ENCODE measurements at places on chromosomes 5 and 9.

DNA sequence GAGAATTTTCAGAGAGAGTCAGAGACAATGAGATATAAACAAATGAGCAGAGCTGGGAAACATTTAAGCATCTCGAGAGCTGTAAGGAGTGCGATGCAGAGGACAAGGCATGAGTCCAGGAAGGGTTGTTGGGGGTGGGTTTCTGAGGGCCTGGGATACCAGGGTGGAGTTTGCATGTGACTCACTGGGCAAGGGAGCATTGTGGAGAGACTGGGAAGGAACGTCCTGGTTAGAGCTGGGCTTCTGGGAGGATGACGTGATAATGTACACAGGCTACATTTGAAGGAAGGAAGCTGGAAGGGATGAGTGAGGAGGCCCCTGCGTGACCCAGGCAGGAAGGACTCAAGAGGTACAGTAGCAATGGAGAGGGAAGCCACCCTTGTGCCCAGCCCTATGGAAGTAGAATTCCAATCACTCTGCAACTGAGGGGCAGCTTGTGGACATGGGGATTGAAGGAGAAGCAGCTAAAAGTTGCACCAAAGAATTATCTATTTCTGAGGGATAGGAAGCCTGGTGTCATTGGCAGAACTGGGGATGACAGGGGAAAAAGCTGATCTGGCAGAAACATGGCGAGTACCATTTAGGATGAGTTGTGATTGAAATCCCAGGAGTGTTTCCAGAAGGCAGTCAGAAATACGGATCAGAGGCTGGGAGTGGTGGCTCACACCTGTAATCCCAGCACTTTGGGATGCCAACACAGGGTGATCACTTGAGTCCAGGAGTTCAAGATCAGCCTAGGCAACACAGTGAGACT, 59.3 kb upstream of the AFAP1L1 start:
- DNase-seq: no peak

- DNase-seq: no peak
Measured at GRCh38 chr5:125036494-125036893, 290.1 kb upstream of the ZNF608 start.

GRCh38 chr5:62587737-62588136, 9.1 kb downstream of the LRRC70 start:
- DNase-seq: no peak

DNA sequence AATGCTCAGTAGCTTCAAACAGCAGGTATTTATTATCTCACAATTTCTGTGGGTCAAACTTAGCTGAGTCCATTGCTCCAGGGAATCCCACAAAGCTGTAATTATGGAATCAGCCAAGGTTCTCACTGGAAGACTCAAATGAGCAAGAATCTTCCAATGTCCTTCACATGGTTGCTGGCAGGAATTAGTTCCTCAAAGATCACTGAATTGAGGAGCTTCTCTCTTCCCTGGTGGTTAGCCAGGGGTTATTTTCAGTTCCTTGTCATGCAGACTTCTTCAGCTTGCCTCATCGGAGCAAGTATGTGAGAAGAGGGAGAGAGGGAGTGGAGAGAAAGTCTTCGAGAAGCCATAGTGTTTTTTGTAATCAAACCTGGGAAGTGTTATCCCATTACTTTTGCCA, 2331.9 kb downstream of the MAT2B start:
- DNase-seq: no peak

DNA sequence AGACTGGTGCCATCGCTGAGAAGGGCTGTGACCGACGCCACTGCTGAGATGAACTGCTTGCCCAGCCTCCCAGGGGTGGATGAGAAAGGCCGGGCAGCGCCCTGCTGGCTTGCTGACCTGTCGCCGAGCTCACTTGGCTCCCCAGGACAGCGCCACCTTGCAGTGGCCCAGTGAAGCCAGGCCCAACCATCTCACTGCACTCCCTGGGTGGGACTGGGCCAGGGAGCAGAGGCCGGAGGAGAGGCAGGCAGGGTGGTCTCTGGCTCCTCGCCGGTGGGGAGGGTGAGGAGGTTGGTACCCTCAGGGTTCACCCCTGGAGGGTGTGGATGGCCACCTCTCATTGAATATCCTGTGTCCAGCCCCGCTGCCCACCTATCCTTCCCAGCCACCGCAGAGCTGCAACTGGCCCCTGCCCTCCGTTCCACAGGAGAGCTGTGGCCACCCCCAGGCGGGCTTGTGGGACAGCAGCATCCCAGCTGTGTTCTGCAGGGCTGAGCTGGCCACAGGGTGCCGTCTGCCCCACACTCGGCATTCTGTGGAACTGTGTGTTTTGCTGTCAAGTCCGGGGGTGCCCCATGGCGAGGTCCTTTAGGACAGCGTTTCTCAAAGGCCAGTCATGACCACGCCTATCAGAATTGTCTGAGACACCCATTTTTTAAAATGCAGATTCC, 41.0 kb upstream of the FCN2 start:
- DNase-seq: no peak

GRCh38 chr5:128538000-128538249, at the start of gene FBN2:
Gene FBN2, minus strand, starts transcription at chr5:128538245. Its CDS starts 642 bp downstream, at chr5:128537603.
- no peak for DNase-seq

- DNase-seq: no peak
Measured at GRCh38 chr5:168427224-168427623, 59.0 kb upstream of the RARS1 start.

DNA sequence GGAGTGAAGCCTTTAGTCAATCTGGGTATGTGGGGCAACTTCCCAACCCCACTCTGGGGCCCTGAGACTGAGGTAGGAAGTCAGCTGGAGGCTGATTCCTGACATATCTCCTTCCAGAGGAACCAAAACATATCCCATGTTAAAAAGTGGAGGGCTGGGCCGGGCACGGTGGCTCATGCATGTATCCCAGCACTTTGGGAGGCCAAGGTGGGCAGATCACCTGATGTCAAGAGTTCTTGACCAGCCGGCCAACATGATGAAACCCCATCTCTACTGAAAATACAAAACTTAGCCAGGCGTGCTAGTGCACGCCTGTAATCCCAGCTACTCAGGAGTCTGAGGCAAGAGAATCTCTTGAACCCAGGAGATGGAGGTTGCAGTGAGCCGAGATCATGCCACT, 44.0 kb downstream of the CXXC5 start:
- no peak for DNase-seq

GRCh38 chr9:72185561-72185960, 36.3 kb downstream of the GDA start:
- DNase-seq: no peak

- DNase-seq: no peak
Measured at GRCh38 chr9:109488351-109488750, 9.8 kb downstream of the PTPN3 start.

- no peak for DNase-seq
Measured at GRCh38 chr9:99299211-99300102, 77.4 kb downstream of the SEC61B start.

- DNase-seq: no peak
Measured at GRCh38 chr5:138949988-138950387, 74.9 kb upstream of the LRRTM2 start.

DNA sequence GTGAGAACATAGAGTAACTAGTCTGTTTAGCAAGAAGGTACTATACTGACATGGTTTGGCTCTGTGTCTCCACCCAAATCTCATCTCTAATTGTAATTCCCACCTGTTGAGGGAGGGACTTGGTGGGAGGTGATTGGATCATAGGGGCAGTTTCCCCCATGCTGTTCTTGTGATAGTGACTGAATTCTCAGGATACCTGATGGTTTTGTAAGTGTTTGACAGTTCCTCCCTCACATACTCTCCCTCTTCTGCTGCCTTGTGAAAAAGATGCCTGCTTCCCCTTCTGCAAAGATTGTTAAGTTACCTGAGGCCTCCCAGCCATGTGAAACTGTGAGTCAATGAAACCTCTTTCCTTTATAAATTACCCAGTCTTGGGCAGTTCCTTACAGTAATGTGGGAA, 240.4 kb upstream of the ST8SIA4 start:
- DNase-seq: no peak

DNA sequence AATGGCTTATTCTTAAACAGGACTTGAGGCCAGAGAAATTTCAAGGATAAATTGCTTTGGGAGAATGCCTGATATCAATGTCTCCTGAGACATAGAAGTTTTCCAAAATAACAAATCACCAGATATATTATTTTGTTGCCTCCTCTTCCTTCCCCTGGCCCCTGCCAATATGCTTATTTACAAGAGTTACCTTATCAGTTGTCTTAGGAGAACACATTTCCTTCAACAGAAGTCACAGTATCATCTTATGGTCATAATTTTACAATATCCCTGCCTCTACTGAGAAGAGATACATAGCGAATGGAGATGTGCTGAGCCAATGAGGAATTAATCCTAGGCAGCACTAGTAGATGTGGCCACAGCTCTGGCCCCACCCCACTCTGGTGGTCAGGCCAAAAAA, 43.1 kb downstream of the TMEM252 start:
- DNase-seq: no peak

DNA sequence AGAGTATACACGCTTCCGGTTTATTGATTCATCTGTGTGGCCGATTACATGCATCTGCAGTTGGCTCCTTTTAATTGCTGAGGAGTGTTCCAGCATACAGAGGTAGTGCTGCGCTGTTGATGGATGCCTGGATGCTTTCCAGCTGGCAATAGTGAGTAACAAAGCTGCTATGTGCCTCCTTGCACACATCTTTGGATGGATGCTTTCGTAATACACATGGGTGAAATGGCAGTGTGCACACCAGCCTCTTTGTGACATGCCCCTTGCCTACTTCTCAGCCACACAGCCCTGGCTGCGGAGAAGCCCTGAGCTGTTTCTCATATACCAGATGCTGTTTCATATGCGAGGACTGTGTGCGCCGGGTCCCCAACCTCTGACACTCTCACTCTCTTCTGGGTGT, 151.0 kb downstream of the GADD45G start:
- DNase-seq: no peak

- DNase-seq: no peak
Measured at GRCh38 chr5:157184117-157184670, 3.6 kb downstream of the ITK start.

DNA sequence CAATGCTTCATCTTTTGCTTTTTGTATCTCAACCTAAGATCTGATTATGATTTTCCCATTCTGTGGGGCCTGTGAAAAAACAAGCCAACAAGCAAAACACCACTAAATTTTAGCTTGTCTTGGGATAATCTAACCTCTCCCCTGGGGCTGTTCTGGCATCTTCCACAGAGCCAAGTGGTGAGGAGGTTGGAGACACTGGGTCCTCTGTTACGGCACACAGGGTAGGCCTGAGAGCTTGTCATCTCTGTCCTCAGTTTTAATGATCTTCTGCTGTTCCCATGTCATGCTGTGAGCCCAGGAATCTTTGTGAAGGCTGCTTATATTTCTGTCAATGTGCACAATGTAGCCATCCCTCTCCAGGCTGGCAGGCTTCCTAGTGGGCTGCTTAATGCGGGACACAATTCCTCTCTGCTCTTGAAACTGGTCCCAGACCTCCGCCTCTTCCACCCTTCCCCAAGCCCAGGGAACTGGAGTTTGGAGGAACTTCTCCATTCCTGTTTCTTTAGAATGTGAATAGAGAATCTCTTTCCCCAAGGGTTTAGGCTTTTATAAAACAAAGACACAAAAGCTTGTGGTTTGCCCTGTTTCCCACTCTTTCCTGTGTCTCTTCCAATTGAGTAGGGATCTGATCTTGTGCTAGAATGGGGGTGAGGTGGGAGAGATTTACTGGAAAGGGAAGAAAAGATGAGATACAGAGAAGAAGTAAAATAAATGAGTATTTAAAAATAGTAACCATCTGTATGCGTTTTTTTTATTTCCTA, 30.9 kb upstream of the SEMA6A start:
- no peak for DNase-seq

- DNase-seq: no peak
Measured at GRCh38 chr5:68137511-68138140, 77.9 kb upstream of the PIK3R1 start.

DNA sequence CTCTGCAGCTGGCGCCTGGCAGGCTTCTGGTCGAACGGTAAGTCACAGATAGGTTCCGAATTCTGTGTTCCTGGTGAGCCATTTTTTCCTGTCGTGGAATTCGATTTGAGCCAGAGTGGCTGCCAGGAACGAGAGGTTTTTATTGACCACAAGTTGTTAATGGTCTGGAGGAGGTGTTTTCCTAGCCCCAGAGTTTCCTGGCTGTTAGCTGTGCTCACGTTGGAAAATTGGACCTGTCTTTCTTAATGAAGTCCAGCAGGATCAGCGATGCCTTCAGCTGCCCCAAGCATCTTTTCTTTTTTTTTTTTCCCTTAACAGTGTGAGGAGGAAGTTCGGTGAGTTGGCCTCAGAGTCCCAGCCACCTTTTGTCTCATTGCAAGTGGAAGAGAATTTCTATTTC, 62.9 kb downstream of the COL5A1 start:
- DNase-seq: no peak

DNA sequence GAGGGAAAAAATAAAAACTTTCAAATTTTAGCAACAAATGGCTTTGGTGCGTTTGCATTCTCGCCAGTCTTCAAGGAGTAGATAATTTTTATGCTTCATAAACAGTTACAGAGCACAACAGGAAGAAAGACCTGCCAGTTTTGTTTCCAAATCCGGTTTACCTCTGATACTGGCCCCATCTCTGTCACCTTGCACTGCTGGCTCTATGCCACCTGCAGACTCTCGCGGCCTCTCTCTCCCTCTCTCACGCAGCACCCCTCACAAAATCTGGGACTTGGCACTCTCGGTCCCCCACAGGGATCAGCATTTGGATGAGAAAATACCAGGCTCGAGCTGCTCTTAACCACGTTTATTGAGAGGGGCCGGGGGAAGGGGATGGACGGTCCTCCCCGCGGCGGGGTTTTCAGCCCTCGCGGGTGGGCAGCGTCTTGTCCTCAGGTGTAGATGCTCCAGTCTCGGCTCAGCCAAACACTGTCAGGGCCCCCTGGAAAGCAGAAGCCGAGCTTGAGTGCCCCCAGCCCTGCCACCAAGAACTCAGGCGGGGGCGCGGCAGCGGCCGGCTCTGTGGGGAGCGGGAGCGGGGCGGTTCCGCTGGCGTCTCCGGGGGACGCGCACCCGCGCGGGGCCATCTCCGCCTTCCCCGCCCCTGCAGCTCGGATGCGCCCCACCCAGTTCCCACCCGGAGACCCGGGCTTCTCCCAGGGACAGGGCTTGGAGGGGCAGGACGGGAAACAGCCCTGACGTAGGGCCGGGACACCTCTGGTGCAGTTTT, 1.3 kb downstream of the SCGB3A1 start:
- DNase-seq: no peak

- no peak for DNase-seq
Measured at GRCh38 chr5:1028481-1029281, 20.1 kb downstream of the NKD2 start.

DNA sequence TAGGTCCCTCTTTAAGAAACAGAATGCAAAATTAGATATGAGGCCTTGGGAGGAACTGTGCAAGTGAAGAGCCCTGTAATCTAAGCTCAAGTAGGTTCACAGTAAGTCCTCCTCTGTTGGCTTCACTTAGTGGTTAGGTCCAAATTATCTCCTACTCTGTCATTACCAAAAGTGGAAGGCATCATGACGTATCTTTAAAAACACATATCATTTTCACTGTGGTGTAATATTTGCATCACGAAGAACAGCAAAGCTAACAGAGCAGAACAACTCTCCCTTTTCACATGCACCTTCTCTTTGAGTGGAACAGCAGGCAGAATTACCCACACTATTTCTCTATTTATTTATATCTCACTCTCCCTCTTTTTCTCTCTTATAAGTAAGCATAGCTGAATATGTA, 240.5 kb upstream of the CCNH start:
- DNase-seq: no peak

GRCh38 chr9:123710299-123710698, 219.6 kb downstream of the DENND1A start:
- no peak for DNase-seq

- no peak for DNase-seq
Measured at GRCh38 chr9:114643896-114644295, 13.7 kb downstream of the TEX53 start.

GRCh38 chr9:6428940-6429889, 16.2 kb downstream of the UHRF2 start:
- no peak for DNase-seq

- DNase-seq: no peak
Measured at GRCh38 chr9:119453490-119453911, 84.3 kb upstream of the BRINP1 start.

Data from HuH-7.5 (cell line).